CD4-positive, alpha-beta T cell treated with Interleukin-6 at 100 ng/mL for 8 hours (primary cell): ENCODE measurements at places on chromosomes 13 and 19.

- no peak for DNase-seq
Observed at GRCh38 chr13:61094865-61095264, 320.8 kb downstream of the PCDH20 start.

DNA sequence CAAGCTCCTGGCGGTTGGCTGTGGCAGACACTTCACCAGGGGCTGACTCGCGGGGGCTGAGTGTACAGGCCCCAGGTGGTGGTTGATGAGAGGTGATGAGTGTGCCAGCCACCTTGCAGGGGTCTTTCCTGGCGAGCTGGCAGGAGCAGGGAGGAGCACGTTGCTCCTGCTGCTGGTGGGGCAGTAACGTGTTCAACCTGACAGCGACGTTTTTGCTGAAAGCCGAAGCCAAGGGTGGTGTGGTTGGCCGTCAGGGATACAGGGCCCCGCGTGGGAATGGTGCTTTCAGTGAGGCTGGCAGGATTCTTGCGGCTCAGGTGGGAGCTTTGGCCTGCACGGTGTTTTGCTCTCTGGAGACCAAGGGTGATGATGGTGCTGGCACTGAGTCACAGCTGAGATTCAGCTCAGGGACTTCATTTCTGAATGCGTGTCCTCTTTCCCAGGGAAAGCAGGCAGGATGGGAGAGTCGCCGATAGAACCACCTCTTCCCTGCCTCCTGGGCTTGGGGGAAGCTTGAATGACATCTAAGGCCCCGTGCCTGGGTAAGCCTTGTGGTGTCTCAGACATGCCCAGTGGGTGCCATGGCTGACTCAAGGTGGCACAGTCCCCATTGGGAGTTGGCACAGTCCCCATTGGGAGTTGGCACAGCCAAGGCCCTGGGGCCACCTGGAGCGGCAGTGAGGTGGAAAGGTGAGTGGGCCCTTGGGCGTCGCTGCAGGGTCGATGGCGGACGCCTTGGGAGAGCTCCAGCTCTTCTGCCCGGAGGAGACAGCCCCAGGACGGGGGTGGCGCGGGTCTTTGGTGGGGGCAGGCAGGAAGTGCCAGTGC lies 8.8 kb downstream of the DAZAP1 start:
- no peak for DNase-seq

GRCh38 chr19:5083547-5083965 lies 114.6 kb downstream of the KDM4B start:
- no peak for DNase-seq

- DNase-seq, result no peak
Observed at GRCh38 chr13:41148419-41149283, 16.0 kb upstream of the KBTBD6 start.

- no peak for DNase-seq
Observed at GRCh38 chr19:40059624-40060023, 3.6 kb upstream of the ZNF780B start.

GRCh38 chr19:29952177-29952576 lies 10.1 kb downstream of the URI1 start:
- no peak for DNase-seq

DNA sequence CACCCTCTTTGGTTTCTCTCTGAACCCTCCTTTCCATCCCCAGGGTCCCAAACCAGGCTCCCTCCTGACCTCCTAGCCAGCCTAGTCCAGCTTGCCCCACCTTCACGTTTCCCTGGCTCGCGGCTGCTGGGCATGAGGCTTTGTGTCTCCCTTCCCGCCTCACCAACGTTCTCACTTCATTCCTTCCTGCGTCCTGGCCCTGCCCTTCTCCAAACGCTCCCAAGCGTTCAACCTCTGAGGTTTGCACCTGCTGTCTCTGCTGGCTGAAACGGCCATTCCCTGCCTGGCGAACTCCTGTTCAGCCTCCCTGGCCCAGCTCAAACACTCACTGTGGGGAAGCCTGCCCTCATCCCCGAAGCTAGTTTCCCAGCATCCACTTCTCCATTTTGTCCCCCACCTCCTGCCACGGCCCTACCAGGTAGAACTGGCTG lies 12.4 kb downstream of the EPS8L1 start:
- DNase-seq, result no peak

DNA sequence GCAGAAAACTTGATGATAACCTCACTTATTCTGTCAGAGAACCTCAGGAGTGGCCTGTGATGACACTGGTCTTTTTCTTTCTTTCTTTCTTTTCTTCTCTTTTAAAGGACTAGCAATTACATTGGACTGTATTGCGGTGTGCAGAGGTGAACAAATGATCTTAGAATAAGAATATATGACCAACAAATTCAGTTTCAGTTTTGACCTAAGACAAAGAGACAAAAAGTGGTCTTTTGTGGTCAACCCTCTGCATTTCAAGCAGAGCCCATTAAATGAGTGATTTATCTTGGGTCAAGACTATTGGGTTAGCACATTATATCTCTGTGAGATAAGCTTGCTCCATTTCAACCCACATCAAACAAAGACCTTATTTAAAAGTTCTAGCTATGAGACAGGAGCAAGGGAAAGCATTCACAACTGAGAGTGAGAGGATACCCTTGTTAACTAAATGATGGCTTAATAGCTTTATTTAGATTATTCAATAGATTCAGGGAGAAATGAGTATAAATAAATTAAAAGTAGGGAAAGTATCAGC lies 644.4 kb downstream of the PCDH9 start:
- DNase-seq, result no peak

DNA sequence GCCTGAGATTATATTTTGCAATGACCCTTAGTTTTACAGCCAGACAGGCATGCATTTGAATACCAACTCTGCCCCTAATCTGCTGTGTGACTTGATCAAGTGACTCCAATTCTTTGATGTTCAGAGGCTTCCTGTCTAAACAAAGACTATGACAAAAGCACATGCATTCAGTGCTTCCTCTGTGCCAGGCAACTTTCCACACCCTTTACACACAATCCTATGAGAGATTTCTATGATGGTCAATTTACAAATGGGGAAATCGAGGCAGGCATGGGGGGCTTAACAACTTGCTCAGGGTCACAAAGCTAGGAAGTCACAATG lies 3.7 kb upstream of the LYPD3 start:
- peak; percentile 65 for DNase-seq

DNA sequence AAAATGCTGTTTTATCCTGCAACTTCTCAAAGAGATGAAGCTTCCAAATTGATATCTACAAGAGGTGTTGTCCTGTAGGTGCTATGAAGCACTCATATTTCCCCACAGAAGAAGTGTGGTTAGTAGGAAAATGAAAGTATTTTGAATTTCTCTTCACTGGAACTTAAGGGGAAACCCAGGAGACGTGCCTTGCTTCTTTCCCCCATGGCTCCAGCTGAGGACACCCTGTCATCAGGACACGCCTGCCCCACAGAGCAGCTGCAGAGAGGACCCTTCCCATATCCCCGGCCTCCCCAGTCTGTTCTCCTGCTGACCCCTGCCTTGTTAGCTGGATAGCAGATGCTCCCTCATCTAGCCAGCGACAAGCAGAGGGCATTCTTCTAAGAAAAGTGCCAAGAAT lies 371.3 kb downstream of the COG6 start:
- no peak for DNase-seq

- DNase-seq, result no peak
Observed at GRCh38 chr13:79311386-79311785, 94.7 kb downstream of the RBM26 start.

DNA sequence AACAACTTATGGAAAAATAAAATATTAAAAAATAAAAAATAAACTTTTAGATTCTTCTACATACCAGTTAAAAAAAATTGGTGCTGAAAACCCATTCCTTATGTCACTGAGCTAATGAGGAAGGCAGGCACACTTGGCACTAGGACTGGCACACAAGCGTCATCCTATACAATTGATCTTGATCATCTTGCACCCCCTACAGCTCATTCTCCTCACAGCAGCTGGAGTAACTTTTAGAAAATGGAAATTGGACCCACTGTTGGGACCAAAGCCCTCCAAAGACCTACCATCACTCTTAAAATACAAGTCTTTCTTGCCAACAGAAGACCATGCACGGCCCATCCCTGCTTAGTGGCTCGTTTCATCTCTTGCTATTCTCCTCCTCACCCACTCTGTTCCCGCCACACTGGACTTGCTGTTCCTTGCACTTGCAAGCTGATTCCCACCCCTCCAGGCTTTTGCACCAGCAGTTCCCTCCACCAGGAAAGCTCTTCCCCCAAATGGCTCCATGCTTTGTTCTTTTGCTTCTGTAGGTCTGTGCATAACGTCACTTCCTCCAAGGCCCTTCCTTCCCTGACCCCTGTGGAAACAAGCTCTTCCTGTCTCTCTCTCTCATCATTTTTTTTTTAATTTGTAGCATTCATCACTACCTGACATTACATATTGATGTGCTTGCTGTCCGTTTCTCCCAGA lies 11.6 kb downstream of the CTU1 start:
- no peak for DNase-seq

- no peak for DNase-seq
Observed at GRCh38 chr13:21079761-21080592, 18.6 kb upstream of the LATS2 start.

DNA sequence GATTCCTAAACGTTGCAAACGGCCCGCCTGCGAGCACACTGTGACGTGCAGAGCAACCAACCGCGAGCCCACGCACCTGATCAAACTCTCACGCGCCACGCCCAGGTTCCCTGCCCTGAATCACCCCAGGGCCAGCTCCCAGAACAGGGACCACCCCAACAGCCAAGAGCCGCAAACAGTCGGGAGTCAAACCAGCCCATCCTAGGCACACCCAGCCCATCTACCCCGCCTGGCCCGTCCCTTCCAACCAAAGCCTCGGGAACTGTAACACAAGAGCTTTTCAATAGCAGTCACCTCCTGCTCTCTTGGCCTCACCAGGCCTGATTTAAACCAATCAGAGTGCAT lies 8.9 kb downstream of the PIP5K1C start:
- no peak for DNase-seq

DNA sequence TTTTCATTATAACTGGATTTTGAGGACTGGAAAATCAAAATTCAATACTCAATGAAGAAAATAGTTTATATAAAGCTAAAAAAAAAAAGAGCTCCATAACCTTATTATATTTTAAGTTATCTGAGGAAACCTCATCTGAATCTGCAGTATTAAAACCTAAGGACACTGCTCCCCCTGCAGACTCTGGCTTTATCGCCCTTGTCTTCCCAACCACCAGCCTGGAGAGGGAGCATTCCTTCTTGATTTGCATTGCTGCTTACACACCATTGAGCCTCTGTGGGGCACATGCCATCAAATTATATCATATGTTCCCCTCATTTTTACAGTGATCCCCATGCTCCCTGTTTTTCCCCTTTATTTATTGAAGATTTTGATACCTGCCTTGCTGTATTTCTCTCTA lies 871.4 kb upstream of the GPC6 start:
- DNase-seq, result no peak

- DNase-seq, result no peak
Observed at GRCh38 chr13:23985839-23986238, 88.5 kb upstream of the C1QTNF9B start.

DNA sequence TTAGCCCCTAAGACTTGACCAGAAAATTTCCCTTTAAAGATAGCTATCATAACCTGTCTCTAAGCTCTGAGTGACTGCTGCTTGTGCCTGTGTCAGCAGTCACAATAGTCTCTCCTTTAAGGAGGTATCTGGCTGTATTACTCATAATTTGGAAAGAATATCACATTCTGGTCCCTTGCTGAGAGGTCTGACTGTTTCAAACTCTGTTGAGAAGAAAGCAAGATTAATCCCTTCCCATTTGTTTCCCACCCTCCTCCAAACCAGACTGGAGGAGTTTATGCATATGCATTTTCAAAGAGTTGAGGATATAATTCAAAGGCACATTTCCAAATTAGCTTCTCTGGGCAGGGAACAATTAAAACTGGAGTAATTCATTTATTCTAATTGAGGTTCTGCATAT lies 2.3 kb downstream of the HTR2A start:
- no peak for DNase-seq

GRCh38 chr13:25262261-25262660 lies 25.0 kb downstream of the MTMR6 start:
- DNase-seq, result no peak

- DNase-seq, result no peak
Observed at GRCh38 chr19:34365463-34366401, 736 bp downstream of the GPI start.

GRCh38 chr13:26538363-26539317 lies 18.8 kb upstream of the WASF3 start:
- no peak for DNase-seq

GRCh38 chr19:42096255-42096837 lies 20.4 kb downstream of the ZNF574 start:
- DNase-seq, result no peak
